ENCODE measurements at places on chromosomes 6 and 20. TPM values are rescaled to one million over a fixed set of nuclear protein-coding genes. Genes with fewer than 3 reads are reported as not detected.
A peak's percentile ranks its signal among the peaks of the same experiment; 100 is the strongest.

GRCh38 chr20:50050660-50051308 lies 62.2 kb downstream of the UBE2V1 start:
- DNase-seq = no peak

COL10A1 gene
- not detected for polyA plus RNA-seq

ZNF831 gene
- 0.04 TPM for polyA plus RNA-seq

- peak; percentile 83 for DNase-seq
Measured at GRCh38 chr20:63978319-63979228, 868 bp downstream of the SAMD10 start.

TMEM200A gene
- 7.7 TPM for polyA plus RNA-seq

DNA sequence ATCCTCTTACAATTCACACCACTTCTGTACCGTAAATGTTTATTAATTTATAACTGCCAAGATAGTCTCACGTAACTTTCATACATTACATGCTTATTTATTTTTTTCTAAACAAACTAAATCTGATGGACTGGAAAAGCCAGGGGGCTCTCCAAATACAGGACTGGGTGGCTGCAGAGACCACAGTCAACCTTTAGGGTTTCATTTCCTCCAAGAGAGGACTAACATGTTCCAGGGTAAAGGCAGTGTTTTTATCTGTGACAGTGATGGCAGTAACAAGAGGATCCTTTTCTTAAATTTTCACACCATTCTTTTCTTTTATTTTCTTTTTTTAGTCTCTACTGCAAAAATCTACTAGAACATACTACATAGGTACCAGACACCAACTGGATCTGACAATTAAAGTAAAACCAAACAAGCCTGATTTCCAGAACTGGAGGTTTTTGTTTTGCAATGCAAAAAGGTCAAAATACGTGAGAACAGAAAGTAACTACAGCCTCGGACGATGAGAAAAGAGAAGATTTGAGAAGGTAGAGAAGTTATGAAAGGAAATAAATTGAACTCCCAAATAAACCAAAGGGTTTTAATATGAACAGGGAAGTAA lies 1.2 kb downstream of the LMBRD1 start:
- DNase-seq = no peak
